ENCODE measurements at places on chromosomes 13 and 19.

GRCh38 chr13:27791901-27792392, 336 bp upstream of the GSX1 start:
- no peak for DNase-seq

DNA sequence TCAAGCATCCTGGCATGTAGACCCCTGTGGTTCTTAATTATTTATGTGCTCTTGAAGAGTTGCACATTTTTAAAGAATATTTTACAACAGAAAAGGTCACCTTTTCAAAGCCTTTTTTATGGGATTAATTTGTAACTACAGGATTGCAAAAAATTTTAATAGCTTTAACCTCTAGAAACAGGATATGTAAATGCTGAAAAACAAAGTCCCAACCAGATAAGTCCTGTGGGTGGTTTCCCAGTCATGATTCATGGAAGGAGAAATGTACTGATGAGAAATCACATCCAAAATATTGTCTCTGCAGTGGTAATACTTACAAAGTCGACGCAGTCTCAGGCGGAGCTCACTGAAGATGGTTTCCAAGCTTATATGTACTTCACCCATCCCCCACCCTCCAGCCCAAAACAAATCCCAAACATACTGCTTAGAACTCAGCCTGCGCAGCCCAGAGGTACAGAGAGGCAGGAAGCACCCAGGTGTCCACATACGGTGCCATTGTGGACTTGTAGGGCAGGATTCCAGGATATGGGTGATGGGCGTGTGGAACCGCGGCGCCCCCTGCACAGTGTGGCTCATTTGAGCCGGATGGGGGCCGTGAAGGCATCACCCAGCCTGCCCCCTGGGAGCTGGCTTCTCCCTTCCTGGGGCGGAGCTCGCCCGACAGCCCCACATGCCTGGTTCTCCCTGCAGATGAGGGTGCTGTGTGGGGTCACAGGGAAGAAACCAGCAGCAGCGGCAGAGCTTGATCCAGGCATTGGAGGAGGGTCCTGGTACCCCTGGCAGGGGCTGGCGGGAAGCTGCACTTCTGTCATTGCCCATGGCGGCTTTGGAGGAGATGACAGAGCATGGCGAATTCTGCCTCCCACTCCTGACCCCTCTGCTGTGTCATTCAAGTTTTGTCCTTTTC, 101.2 kb downstream of the ATP11A start:
- no peak for DNase-seq

GRCh38 chr13:110218581-110219201, 88.3 kb downstream of the COL4A1 start:
- no peak for DNase-seq

GRCh38 chr13:33958964-33959363, 141.0 kb downstream of the RFC3 start:
- no peak for DNase-seq

- DNase-seq = no peak
These were observed 2.4 kb downstream of the APOC2 start for GRCh38 chr19:44948237-44948636.

GRCh38 chr19:708154-709143, at the start of gene PALM:
PALM (plus strand) TSS chr19:708935; CDS start chr19:709147, 212 bp downstream.
- no peak for DNase-seq

DNA sequence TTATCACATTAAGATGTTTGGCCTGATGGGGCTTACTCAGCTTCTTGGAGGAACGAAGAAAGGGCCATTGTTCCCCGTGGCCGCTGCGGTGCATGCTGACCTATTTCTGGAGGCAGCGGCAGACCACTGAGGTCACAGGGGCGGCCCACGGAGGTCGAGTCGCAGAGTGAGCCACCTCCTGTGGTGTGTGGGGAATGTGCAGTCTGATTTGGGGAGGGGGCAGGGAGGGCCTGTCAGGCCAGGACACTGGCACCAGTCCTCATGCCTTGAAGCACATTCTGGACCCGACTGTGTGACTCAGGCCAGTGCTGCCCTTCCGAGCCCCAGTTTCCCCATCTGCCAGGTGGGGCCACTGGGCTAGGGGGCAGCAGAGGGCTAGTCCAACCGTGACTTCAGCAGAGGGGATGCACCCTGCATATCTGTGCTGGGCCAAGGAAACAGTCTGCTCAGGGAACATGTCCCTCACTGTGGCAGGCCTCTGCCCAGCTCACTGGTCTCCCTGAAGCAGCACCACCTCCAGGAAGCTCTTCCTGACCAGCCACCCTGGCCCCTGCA, 6.3 kb downstream of the SLC7A10 start:
- no peak for DNase-seq

GRCh38 chr19:11982526-11982925, 17.7 kb downstream of the ZNF763 start:
- no peak for DNase-seq

GRCh38 chr13:77415253-77416071, 88.6 kb upstream of the MYCBP2 start:
- no peak for DNase-seq

DNA sequence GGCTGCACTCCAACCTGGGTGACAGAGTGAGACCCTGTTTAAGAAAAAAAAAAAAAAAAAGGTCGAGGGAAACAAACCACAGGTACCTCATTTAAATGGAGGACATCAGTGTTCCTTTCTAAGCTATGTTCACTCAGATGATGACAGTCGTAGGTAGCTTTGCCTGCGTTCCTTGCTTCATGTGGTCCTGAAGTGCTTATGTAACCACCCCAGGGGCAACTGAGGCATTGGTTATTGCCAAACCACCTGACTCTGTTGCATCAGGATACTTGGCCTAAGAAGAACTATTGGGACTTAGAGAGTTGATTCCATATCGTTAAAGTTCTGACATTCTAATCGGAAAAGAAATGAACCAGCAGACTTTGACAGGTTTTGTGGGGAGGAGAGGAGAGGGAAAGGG, 51.7 kb downstream of the SPATA13 start:
- DNase-seq = no peak

DNA sequence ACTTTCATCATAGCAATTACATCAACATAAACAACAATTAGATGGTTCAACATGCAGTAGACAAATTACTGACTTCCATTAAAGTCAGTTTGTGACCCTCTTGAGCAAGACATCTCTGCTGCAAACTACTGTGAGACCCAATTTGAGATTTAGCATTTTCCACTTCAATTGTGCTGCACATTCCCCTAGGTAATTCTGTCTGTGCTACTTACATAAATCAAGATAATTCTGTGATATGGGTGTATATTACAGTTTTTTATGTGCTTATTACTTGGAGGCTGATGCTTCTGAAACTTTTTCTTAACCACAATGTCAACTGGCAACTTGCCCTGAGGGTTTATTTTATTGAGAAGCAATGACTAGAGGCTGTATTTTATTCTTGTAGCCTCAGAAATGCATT, 1714.4 kb downstream of the OLFM4 start:
- no peak for DNase-seq

GRCh38 chr13:31898378-31899071, 133.0 kb upstream of the FRY start:
- no peak for DNase-seq

- DNase-seq = no peak
These were observed 921 bp upstream of the KLC3 start for GRCh38 chr19:45339629-45340028.

DNA sequence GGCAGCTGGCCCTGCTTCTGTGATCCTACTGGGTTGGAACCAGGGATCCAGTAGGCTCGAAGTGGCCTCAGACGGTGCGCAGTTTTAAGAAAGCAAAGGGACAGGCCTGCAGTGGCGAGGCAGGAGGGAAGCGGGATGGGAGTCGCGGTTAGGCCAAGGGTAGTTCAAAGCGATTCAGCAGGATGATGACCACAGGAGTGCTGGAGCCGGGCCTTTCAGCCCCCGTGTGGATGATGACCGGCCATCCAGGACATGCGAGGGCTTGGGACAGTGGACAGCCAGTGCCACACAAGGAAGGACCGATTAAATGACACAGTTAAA, 854 bp downstream of the RNASEH2B start:
- no peak for DNase-seq

DNA sequence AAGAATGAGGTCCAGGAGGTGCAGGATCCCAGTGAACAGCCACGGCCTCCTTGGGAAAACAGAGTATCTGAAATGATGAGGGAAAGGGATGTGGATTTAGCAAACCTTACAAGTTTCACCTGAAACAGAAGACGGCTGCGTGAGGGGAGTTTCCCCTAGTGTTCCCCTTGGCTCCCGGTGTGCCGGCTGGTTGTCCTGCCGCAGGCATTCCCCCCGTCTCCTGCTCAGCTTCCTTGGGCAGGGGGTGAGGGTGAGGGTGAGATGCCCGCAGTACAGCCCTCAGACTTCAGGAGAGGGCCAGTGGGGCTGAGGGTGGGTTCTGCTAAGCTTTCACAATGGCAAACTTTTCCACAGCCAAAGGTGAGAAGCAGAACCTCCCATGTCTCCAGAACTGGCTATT, 201.1 kb upstream of the SOX1 start:
- no peak for DNase-seq

DNA sequence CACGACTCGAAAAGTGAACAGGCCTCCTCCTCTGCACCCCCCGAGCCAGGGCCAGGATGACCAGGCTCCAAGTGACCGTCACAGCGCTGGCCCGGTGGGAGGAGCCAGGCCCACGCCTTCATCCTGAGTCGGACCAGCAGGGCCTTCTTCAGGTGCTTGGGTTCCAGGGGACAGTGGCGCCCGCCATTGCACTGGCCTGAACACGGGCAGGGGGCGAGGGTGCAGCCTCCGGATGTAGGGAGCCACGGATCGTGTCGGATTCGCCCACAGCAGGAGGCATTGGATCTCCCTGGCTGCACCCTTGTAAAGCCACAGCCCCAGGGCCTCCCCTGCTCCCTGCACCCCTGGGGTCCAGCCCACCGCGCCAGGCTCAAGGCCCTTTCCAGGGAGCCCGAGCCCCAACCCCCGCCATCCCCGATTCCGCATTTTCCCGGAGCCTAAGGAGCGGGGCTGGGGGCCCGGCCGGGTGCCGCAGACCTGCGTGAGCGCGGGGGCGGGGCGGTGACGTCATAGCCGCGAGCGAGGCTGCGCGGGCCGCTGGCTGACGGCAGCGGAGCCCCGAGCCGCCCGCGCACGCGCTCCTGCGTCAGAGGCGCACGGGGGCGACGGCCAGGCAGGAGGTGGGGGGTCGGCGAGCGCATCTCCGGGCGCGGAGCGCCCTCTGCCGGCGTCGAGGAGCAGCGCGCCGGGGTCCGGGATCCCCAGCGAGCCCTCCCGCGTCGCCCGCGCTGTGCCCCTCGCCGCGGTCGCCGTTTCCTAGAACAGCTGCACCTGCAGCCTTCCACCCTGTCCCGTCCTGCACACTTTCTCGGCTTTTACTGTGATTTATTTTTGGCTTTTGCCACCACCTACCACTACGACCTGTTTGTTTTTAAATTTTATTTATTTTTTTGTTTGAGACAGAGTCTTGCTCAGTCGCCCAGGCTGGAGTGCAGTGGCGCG, 1.5 kb upstream of the ATP5F1D start:
- peak; percentile 82 for DNase-seq

- DNase-seq = no peak
These were observed 1492.7 kb upstream of the PCDH20 start for GRCh38 chr13:62908321-62908720.

GRCh38 chr19:48053856-48054255, 10.0 kb upstream of the CABP5 start:
- no peak for DNase-seq

DNA sequence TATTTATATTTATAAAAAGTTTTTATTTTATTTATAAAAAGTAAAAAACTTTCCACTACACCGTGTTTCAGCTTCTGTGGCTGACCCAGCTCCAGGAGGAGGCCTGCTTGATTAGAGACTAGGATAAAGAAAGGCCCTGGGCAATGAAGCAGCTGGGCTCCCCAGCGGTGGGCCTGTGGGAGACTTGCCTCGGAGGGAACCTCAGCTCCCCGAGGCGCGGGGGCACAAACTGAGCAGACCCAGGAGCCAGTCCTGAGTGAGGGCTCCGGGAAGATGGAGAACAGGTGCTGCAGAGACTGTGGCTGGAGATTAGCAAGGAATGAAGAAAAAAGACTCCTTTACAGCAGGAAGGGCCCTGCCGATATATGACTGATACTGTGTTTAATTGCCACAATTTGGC, 63.8 kb upstream of the GJB6 start:
- no peak for DNase-seq

DNA sequence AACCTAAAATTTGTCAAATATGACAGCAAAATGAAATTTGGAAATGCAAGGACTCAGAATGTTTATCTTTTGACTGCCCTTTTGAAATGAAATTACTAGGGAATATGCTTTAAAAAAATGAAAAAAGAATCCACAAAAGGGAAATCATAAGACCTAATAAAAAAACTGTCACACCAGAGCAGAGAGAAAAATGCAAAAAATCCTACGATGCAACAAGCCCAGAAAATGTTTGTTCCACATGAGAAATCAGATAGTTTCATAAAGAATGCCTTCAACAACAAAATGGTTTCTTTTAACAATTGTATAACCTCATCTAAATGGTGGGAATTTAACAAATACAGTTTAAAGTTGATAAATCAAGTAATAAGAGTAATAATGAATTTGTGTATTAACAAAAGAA, 8.0 kb downstream of the LPAR6 start:
- DNase-seq = no peak

- DNase-seq = no peak
These were observed 51.7 kb upstream of the CYP4F8 start for GRCh38 chr19:15563325-15563794.

DNA sequence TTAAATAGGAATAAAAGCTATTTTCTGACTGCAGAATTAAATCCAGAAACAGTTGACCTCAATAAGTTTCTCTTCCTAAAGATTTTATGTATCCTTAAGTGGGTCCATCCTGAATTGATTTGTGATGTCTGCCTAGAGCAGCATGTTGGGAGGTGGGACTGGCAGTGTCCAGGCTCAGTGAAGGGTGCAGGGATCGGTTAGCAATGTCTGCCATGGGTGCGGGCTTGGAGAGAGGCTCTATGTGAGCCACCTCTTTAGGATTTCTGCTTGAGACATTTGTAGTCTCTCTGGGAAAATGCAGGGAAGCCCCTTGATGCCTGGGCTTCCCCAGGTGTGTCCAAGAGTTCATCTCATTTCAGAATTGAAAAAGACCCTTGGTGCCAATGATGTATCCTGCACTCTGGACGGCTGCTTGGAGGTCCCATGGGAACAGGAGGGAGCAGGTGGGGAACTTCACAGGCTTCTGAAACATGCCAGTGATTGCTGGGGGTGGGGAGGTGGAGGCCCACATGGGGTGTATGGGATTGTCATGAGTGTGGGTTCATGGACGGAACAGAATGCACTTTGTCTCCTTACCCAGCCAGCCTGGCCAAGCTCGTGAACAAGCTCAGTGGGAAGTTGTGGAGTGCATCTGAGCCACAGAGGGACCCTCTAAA, 6.2 kb upstream of the COLGALT1 start:
- DNase-seq = no peak

Data from stimulated activated CD8-positive, alpha-beta memory T cell treated with anti-CD3 and anti-CD28 coated beads, Interleukin-4, amount 100 ng/mL, for 1 hour (primary cell).